Spleen (tissue), 13 donors: ENCODE measurements at places on chromosomes 16 and 17. TPM values are rescaled to one million over a fixed set of nuclear protein-coding genes. Genes with fewer than 3 reads are reported as not detected.

DNA sequence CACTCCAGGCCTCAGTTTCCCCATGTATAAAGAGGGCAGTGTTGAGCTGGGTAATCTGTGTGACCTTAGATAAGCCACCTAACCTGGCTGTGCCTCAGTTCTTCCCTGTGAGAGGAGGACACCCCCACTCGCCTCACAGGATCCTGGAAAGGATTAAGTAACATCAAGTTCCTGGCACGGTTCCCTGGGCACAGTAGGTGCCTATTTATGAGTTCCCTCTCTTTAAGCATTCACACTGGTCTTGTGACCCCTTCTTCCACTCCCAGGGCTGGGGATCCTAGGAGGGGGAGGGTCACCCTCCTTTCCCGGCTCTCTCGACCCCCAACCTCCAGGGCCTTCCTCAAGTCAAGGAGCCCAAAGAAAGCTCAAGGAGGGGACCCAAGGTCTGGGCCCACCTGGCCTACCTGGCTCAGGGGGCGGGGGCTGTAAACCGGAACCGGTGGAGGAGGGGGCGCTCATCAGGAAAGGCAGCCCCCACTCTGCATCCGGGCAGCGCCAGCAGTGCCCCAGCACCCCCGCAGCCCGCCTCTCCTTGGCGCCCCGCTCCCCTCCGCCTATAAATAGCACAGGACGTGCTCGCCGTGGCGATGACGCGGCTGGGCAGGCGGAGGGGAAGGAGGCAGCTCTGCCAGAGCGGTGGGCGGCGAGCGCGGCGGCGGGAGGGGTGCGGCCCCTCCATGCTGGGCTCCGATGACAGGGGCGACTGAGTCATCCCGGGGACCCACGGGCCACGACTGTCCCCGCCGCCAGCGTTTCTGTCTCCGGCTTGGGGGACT, 9.4 kb downstream of the RPL19 start:
- DNase-seq: peak; percentile 91

DNA sequence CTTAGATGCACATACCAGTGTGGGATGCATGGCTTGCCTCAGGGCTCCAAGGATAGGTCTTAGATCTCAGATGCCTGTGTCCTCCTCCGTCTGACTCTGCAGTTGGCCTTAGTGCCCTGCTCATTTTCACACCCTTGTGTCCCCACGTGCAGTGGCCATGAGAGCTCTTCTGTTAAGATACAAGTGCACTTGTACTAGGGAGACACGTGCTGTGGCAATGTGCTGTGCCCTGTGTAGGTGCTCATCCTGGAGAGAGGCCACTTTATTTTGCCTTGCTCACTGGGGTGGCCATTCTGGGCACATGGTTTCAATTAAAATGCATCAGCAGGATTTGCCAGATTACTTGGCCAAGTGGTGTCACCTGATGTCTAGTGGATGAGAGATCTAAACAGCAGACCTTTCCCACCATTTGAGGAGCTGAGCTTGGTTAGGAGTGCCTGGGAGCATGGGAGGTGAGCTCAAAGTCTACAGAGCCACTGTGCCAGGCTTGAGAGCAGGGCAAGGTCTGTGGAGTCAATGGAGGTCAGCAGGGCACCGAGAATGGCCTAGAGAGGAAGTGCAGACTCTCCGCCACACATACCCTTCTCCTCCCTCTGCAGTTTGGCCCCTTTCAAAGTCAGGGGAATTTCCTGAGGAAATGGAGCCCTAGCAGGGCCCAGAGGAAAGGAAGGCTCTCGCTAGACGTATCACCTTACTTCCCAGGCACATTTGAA, 25.2 kb upstream of the SMPD3 start:
- DNase-seq: no peak

GRCh38 chr16:86377251-86378022, 132.9 kb upstream of the FOXF1 start:
- no peak for DNase-seq

- DNase-seq: no peak
These were observed 571 bp upstream of the USP10 start for GRCh38 chr16:84699147-84699711.

DNA sequence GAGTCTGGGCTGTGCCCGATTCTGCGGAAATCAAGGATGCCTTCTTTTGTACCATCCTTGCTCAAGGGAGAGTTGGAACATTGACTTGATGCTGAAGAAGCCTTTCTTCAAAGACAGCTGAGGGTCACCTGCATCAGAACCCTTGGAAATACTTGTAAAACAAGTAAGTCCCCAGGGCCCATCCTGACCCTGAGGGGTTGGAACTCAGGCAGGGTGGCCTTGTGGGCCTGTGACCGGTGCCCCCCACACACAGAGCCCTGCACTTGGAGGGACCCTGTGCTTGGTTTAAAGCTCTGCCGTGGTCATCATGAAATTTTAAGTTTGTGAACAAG, 56.9 kb downstream of the WIPI1 start:
- DNase-seq: no peak

The RNF40 gene
- total RNA-seq: 98.3 TPM

GRCh38 chr17:36629252-36629847, 28.0 kb downstream of the MRM1 start:
- peak; percentile 91 for DNase-seq

- DNase-seq: no peak
These were observed 15.9 kb upstream of the RPRML start for GRCh38 chr17:46994993-46995392.

DNA sequence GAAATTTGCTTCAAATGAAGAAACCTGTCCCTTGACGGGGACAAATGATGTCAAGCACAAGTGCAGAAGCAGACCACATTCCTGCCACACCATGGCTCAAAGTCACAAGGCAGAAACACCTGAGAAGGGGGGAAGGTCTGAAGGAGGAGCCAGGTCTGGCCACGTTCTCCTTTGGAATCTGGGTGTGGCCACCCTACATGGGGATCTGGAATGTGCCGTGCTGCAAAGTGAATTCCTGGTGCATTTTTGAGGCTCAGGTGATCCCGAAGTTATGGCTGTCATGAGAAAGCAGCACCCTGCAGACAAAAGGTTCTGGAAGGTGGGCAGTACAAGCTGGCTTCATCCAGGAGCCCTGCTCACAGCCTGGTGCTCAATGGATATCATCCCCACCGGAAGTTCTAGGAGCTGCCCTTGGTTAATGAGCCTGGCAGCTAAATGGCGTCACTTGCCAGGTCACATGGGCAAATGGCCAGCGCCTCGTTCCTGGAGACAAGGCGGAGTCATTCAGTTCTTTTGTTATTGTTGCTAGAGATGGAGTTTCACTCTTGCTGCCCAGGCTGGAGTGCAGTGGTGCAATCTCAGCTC, 20.1 kb upstream of the ADCY9 start:
- DNase-seq: no peak

- no peak for DNase-seq
These were observed 4.9 kb downstream of the STX1B start for GRCh38 chr16:31005350-31006085.

- peak; percentile 89 for DNase-seq
These were observed 1.5 kb upstream of the GSE1 start for GRCh38 chr16:85611444-85612190.

GRCh38 chr17:57568340-57568739, 176.8 kb downstream of the CCDC182 start:
- no peak for DNase-seq

The ELMO3 gene
- total RNA-seq: 4.7 TPM

DNA sequence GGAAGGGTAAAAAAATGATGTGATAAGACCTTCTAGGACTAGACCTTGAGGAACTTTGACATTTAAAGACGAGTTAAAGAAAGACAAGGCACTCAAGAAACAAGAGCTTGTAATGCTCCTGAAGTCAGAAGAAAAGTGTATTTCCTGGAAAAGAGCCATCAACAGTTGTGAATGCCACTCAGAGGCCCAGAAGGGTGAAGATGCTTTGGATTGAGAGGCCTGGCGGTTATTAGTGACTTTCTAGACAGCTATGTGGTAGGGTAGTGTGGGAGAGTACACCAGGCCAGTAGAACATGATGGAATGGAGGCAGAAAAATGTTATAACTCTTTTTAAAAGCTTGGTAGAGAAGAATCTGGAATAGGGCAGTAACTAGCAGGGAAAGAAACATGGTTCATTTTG, 34.1 kb upstream of the ANKFN1 start:
- DNase-seq: no peak

The ANKRD11 gene
- total RNA-seq: 105 TPM

DNA sequence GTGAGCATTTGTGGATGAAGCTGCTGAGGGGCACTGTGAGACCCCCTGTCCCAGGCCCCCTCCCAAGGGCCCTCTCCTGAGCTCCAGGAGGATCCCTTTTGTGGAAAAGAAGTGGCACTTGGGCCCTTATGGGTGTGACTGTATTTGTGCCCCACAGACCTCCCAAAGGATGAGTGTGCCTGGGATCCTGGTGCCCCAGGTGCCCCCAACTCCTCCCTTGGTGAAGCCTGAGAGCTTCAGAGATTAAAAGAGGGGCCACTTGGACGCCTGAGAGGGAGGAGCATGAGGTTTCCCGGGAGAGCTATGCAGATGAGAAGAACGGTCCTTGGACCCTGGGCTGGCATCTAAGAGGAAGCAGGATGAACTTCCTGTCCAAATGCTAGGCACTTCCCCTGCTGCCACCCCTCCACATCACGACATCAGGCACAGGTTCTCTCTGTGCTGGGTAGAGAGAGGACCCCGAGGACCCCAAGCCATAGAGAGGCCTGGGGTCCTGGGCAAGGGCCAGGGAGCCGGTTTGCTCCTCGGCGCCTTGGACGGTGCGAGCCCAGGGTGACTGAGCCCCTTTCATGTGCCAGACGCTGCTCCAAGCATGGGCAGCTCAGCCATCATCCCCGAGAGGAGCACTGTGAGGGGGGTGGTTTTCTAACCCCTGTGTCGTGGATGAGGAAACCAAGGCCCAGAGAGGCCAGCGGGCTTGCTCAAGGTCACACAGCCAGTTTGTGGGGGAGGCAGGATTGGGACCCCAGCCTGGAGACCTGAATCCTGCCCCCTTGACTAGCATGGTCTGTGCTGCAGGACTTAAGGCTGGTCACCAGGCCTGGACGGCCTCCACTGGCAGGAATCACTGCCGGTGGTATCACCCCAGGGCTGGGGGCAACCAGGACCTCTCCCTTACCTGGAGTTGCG, 5.6 kb upstream of the ADAM11 start:
- no peak for DNase-seq

DNA sequence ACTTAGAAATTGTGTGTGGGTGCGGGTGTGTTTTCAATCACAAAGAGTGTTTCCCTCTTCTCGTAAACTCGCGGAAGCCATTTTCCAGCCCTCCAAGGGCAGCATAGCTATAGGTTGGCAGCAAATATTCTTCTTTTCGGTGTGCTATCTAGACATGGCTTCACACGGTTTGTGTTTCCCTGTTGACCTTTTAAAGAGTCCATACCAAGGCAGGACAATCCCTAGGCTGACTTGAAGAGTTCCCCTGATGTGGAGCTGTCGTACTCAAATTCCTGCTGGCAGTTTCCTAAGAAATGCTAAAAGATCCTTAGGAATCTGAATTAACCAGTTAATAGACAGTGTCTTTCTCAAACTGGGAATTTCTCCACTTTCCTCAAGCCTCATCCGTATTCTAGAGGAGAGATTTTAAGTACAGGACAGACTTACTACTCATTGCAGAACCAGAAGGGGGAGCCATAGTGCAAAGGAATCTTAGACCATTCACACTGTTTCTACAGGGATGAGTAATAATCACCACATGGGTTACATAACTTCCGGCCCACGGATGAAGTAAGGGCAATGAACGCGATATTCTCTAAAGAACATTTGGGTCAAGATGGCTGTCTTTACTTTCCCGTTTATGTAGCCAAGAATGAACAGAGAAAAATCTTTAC, 288.6 kb upstream of the ELAC2 start:
- no peak for DNase-seq

DNA sequence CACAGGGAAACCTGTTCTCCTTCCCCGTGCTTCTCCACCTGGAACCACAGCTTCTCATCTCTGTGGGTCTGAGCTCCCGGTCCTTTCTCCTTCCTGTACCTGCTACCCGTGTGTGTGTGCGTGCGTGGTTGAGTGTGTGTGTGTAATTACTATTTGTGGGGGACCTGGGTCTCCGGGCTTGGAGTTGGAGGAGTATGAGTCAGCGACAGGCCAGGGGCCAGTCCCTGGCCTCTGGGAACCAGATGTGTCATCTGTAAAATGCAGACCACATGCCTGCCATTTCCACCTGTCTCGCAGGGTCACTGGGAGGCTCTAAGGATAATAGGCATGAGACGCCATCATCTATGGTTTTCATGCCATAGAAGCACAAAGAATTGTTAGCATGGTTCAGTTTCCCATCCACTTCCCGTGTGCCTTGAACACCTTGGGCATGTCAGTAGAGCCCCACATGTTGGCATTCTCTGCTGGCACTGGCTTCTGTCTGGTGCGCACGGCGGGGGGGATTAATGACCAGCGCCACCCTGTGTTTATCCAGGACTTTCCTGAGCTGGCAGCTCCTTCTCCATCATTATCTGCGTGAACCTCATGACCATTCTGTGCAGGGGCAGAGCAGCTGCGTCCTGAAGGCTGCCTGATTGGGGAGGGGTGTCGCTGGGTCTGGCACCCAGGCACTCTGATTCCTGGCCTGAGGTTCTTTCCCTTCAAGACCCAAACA, 1.5 kb downstream of the ZNF205 start:
- no peak for DNase-seq

- DNase-seq: peak; percentile 87
These were observed 787 bp downstream of the ZFPM1 start for GRCh38 chr16:88453611-88454522.

- no peak for DNase-seq
These were observed 486.9 kb downstream of the CDH8 start for GRCh38 chr16:61549327-61549726.

The SOX15 gene
- 1.7 TPM for total RNA-seq

GRCh38 chr16:2710711-2711231, 9.3 kb downstream of the PRSS27 start:
- peak; percentile 63 for DNase-seq

The SDR42E2 gene
- total RNA-seq: not detected

- no peak for DNase-seq
These were observed 133.2 kb upstream of the SOX9 start for GRCh38 chr17:71987634-71988033.

DNA sequence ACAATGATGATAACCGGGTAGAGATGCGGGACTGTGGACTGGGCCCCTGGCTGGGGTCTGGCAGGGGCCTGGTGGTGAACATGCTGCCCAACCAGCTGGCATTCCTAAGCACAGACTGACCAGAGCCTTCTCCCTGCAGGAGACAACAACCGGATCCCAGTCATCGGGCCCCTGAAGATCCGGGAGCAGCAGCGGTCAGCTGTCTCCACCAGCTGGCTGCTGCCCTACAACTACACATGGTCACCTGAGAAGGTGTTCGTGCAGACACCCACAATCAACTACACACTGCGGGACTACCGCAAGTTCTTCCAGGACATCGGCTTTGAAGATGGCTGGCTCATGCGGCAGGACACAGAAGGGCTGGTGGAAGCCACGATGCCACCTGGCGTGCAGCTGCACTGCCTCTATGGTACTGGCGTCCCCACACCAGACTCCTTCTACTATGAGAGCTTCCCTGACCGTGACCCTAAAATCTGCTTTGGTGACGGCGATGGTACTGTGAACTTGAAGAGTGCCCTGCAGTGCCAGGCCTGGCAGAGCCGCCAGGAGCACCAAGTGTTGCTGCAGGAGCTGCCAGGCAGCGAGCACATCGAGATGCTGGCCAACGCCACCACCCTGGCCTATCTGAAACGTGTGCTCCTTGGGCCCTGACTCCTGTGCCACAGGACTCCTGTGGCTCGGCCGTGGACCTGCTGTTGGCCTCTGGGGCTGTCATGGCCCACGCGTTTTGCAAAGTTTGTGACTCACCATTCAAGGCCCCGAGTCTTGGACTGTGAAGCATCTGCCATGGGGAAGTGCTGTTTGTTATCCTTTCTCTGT, 5.1 kb upstream of the SLC7A6 start:
- no peak for DNase-seq
